ENCODE measurements at places on chromosomes 11 and 22. TPM values are rescaled to one million over a fixed set of nuclear protein-coding genes. Genes with fewer than 3 reads are reported as not detected.

The IGLL5 gene
- not detected for total RNA-seq

The DNAJB7 gene
- total RNA-seq: not detected

The GRAMD1B gene
- total RNA-seq: 18.3 TPM

GRCh38 chr11:61524963-61525587 lies 16.5 kb downstream of the LRRC10B start:
- no peak for DNase-seq

GRCh38 chr22:47166446-47167016 lies 404.1 kb downstream of the TBC1D22A start:
- DNase-seq: no peak

- no peak for DNase-seq
Measured at GRCh38 chr11:85699957-85700741, 14.2 kb upstream of the CCDC89 start.

GRCh38 chr11:120137187-120137610 lies 714 bp downstream of the TRIM29 start:
- no peak for DNase-seq

- DNase-seq: no peak
Measured at GRCh38 chr22:23542933-23543332, 37.2 kb downstream of the IGLL1 start.

- no peak for DNase-seq
Measured at GRCh38 chr22:36171941-36172340, 11.4 kb upstream of the APOL3 start.

DNA sequence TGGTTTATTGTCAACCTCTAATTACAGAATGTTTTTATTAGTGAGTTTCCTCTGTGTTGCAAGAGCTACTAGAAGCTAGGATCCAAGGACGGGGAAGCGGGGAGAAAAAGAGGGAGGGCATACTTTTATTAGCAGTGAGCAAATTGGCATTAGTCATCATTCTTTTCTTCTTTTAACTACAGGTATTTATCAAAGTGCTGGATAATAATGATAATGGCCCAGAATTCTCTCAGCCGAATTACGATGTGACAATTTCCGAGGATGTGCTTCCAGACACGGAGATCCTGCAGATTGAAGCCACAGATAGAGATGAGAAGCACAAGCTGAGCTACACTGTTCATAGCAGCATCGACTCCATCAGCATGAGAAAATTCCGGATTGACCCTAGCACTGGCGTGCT lies 179.7 kb upstream of the MTNR1B start:
- peak; percentile 12 for DNase-seq

- peak; percentile 68 for DNase-seq
Measured at GRCh38 chr11:46554213-46555147, 39.3 kb downstream of the AMBRA1 start.

DNA sequence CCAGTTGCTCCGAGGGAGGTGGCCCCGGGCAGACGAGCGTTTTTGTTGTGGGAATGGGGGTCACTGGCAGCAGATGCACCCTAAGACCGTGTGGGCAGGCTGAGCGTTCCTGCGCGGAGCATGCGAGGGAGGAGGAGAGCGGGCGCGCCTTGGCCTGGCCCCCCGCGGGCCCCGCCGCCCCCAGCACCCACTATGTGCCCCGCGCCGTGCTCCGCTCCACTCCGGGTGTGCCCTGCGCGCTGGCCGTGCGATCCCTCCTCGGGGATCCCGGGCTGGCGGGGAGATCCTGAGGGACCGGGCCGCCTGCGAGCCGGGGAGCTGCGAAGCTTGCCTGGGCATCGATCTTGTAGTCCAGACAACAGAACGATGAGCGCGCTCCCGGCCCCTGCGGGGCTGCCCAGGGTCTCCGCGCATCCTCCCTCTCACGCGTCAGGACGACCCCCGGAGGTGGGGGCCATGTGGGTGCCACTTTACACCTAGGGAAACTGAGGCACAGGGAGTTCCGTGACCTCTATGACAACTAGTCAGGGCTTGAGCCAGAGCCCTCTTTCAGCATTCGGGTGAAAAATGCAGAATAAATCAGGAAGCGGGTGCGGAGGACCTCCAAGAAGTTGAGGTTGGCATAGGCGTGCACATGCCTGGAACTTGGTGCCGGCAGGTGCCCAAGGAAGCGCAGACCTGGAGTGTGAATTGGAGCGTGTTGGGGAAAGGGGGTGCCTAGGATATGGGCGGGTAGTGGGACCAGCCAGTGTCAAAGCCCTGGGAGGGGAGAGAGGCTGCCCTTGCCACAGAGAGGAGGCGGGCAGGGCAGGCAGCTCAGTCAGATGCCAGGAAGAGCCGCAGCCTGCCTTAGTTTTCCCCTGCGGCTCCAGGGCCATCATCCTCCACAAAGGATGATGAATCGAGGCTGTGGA lies 1.3 kb upstream of the KMT5B start:
- no peak for DNase-seq

DNA sequence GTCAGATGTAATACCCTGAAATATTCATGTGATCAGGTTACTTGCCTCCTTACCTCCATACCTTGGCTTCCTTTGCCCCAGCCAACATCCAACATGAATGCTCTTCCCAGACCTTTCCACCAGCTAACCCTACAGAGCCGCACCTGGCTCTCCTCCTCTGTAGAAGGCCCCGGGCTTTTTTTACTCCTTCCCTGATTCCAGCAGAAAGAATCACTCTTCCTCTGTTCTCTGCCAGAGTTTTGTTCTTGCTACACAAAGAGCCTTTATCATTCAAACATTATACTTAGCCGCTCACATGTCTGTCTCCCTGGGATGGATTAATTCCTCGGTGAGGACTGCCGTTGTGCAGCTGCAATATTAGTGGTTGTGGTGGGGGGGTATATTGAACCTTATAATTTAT lies 116.8 kb upstream of the GRAMD1B start:
- no peak for DNase-seq

DNA sequence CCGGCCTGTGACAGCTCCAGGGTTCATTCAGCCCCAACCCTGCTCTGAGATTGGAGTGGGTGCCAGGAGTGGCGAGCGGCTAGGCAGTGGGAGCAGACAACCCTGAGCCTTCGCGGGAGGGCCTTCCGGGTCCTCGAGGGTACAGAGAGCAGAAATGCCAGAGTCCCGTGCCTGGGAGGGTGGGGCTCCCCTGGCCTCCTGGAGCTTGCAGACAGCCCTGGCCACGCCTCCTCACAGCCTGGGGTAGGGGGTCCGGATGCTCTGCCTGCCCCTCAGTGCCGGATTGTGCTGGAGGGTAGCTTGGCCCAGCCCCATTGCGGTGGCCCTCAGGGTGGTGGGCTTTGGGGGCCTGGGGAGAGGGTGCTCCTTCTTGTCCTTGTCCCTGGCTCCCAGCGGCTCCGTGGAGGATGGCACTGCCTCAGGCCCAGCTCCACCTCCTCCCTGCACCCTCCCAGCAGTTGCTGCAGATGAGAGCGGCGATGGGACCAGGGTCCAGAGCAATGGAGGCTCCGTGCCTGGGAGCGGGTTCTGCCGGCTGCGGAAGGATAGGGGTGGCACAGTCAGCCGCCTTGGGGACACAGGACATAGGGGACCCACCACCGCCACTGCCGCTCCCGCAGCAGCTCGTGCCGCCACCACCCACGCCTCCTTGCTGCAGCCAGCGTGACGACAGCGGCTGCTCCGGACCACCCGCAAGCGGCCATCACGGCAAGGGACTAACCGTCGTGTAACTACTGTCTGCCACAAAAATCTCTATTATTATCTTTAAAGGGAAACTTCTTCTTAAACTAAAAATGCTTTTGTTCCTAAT lies 34.9 kb upstream of the OR10G7 start:
- no peak for DNase-seq

- peak; percentile 75 for DNase-seq
Measured at GRCh38 chr22:17369439-17370025, at the start of gene CECR2. CECR2 (plus strand) TSS chr22:17369460; CDS start chr22:17369784, 324 bp downstream.

DNA sequence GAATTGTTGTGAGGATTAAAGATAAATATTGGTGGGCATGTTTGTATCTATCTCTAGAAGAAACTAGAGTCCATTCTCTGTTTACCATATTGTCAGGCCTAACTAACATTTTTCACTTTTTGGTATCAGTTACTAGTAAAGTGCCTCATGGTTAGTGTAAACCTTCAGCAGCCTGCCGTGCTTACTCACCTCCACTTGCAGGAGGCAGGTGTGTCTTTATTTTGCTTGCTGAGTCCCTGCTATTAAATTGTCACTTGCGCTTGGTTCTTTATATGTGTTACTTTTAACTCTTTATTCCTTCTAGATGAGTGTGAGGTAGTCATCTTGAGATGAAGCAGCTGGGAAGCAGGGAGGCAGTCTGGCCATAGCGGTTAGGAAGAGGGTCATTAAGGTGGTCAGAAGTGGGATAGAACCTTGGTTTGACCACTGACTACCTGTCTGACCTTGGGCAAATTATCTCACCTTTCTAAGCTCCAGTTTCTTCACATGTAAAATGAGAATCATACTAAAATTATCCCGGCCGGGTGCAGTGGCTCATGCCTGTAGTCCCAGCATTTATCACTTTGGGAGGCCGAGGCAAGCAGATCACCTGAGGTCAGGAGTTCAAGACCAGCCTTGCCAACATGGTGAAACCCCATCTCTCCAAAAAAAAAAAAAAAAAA lies 21.2 kb downstream of the PPP6R3 start:
- DNase-seq: no peak

- no peak for DNase-seq
Measured at GRCh38 chr11:44351006-44351660, 41.2 kb upstream of the ALX4 start.

DNA sequence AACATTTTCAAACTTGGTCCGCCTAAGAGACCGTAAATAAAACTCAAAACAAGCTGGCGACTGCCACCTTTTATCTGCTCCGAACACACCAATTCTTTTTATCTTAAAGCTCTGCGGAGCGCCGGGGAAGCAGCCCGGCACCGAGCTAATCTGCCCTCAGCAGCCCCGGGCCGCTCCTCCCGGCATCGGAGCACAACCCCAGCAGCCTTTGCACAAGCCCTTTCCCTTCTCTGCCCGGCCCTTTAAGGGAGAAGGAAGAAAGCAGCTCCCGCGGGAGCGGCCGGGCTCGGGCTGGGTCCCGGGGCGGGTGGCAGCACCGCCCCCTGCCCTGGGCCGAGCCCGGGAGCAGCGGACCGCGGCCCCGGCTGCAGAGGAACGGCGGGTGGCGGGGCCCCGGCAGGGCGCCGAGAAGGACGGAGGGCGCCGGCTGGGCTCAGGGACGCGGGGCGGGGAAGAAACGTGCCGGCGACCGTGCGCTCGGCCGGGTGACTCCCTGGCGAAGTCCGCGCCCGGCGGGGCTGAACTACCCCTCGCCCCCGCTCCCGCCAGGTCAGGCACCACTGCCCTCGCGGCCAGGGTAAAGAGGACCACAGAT lies 133.6 kb upstream of the C11orf58 start:
- peak; percentile 77 for DNase-seq

GRCh38 chr22:34333285-34333684 lies 413.0 kb upstream of the LARGE1 start:
- no peak for DNase-seq

- peak; percentile 25 for DNase-seq
Measured at GRCh38 chr11:86179646-86180064, 64.9 kb upstream of the EED start.

DNA sequence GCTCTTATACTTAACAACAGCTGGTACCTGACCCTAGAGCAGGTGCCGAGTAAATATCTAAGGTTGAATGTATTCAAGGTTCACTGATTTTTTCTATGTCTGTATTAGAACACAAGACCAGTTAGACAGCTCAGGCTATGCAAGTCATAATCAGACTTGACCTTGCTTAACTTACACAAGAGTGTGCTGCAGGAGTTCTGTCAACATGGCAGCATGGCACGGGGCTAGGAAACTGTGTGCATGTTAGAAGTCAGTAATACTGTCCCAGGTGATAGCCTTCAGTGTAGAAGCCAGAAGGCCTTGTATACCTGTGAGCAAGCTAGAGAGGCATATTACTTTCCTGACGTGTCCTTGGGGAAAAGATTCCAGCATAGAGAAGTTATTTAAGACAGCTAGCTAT lies 253.1 kb downstream of the FAT3 start:
- DNase-seq: peak; percentile 9

DNA sequence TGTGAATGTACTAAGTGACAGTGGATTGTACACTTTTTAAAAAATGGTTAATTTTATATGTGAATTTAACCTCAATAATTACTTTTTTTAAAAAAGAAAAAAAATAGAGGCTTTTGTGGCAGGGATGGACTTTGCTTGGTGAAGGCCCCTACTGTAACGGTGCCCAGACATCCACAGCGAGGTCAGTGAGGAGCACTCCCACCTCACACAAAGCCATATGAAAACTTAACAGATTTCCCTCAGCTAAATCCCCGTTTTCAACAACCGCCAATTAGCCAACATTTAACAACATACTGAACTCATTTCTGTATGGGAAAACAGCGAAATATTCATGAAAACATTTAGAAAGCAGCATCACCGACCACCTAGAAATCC lies 642 bp upstream of the C11orf58 start:
- DNase-seq: peak; percentile 28

- DNase-seq: no peak
Measured at GRCh38 chr11:67528376-67528775, 5.1 kb upstream of the CABP2 start.

GRCh38 chr22:22462813-22463567 lies 45.6 kb downstream of the ZNF280B start:
- DNase-seq: no peak

DNA sequence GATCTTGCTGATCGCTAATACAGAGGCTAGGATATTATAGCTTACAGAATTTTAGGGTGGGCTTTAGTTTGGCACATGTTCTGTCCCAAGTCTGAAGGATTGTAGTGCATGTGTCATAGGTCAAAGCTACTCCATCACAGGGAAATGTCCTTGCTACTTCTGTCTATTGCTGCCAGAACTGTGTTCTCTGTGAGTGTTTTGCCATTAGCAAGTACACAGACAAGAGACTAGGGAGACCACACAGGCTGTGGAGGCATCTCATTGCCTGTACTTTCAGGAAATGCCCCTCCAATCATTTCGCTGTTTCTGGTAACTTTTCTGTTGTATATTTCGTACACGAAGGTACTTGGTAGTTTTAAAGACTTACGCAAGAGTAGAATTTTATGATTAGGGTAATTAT lies 25.5 kb upstream of the RAG2 start:
- no peak for DNase-seq

DNA sequence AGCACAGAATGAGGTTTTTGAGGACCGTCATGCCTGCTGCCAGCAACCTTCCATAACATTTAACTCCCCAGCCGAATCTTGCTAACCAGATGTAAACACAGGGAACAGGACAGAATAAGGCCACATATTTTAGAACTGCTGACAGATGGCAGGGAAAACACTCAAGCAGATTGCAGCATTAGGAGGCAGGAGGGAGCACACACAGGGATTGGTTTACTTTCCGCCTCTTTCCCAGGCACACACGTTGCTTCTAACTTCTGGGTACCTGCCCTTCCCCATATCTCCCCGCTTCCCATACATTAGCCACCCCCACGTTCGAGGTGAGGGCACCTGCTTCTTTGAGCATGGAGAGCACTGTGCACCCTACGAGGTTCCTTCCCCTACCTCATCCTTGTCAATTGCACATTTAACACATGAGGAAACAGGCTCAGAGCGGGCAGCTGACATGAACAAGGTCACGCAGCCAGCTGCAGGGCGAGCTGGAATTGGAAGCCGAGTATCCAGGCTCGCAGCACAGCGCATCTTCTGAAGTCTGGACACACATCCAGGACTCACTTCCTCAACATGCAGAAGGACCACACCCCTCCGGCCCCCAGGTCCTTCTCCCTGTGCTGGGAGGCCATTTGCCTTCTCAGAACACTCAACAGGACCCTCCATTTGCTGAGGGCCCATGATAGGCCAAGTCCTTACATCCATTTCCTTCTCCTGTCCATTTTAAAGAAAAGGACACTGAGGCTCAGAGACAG lies 18.7 kb downstream of the ASPHD2 start:
- no peak for DNase-seq

All from hepatocyte (in vitro differentiated cells).